AG04450 (cell line): ENCODE measurements at places on chromosomes 3 and 15.
A peak's percentile ranks its signal among the peaks of the same experiment; 100 is the strongest.

DNA sequence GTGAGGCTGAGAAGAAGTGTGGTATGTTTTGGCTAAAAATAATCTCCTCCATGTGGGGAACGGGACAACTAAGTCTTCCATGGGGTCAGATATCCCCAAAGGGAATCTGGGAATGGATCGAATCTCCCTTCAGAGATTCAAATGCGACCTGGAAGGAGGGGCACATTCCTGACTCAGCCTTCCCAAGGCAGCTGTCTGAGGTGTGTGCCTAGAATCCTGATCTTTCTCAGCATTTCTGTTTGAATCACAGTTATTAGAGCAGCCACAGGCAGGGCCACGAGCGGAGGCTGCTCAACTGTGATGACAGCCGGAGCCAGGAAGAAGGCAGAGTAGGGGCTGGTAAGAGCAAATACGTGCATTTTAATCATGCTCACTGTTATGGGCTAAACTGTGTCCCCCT is 135.1 kb downstream of the ADAMTS17 start:
- DNase-seq: no peak

GRCh38 chr3:196604548-196604947 is 34.9 kb upstream of the NRROS start:
- no peak for DNase-seq

DNA sequence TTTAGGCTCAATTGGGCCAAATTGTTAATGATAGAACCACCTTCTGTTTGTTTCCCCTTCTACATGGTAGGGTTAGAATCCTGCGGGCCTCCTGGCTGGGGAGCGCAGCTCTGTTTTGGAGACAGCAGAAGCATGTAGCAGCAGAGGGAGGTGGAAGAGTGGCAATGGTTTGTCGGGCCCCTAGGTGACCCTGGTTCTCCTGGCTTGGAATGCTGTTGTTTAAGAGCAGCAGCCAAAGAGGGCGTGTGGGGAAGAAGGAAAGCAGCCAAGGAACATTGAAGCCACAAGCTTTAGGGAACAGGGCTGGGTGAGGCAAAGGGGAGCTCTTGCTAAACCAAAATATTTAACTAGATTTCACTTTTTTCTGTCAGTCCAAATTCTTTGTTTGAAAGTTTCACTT is 213.7 kb upstream of the NR2E3 start:
- DNase-seq: no peak

GRCh38 chr3:6062261-6063187 is 798.4 kb upstream of the GRM7 start:
- DNase-seq: no peak

DNA sequence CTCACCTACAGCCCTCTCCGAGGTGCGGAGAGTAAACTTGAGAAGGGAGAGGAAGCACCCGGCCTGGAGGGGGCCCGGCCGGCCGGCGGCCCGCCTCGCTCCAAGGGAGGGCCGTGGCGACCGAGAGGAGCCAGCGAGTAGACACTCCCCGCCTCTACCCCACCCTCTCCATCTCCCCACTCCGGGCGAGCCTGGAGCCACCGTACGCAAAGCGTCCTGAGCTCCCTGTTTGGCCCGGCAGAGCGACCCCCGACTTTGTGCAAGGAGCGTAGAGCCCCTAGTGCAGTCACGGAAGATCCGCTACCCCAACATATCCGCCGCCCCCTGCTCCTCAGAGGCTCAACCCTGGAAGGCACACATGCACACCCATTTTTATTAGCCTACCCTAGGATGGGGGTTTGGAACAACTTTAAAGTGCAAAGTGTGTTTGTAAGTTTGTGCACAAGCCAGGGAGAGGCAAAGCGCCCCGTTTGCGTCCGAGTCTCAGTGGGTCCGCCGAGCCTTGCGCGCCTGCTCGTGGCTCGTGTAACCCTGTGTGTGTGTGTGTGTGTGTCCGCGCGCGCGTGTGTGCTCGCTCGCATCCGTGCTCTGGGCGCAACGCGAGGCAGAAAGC is 508 bp upstream of the SMAD6 start:
- DNase-seq: no peak

DNA sequence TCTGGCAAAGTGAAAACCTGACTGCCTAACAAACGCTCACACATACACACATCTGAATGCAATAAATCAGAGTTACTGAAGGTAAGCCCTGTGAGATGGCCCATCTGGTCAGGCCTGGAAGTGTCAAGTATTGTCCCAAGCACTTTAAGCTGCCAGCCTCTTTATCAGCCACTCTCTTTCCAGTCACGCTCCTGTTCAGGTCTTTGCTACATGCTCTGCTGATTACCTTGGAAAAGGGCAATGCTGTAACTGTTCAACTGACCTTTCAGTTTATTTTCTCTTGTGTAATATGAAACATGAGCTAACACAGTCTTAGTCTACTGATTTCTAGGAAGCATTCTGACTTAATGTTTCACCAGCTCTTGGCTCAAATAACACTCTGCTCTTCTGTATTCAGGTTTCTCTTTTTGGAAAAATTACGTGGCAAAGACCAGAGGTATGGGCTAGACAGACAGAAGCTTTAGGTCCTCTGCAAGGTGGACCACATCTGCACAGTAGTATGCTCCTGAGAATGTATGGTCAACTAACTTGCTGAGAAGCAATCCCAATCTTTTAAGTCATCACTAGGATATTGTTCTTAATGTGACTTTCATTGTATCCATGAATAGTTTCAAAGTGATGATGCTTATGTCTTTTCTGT is 44.5 kb downstream of the GBE1 start:
- DNase-seq: peak; percentile 32

- no peak for DNase-seq
Observed at GRCh38 chr3:64530434-64531049, 157.3 kb downstream of the ADAMTS9 start.

DNA sequence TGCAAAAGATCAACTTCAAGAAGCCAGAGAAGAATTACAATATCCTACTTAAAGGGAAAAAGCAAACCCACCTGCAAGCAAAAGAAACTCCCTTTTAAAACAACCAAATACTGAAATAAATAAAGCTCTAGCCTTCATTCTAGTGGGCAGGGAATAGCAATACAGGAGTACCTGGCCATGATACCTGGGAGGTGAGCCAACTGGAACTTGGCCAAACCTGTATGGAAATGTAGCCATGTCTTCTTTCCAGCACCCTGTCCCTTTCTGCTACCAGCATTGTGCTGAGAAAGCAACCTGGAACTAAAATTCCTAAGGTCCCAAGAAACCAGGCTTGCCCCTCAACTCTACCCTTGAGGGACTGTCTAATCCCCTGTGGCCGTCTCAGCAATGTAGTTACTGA is 530.0 kb downstream of the EPHB1 start:
- no peak for DNase-seq

DNA sequence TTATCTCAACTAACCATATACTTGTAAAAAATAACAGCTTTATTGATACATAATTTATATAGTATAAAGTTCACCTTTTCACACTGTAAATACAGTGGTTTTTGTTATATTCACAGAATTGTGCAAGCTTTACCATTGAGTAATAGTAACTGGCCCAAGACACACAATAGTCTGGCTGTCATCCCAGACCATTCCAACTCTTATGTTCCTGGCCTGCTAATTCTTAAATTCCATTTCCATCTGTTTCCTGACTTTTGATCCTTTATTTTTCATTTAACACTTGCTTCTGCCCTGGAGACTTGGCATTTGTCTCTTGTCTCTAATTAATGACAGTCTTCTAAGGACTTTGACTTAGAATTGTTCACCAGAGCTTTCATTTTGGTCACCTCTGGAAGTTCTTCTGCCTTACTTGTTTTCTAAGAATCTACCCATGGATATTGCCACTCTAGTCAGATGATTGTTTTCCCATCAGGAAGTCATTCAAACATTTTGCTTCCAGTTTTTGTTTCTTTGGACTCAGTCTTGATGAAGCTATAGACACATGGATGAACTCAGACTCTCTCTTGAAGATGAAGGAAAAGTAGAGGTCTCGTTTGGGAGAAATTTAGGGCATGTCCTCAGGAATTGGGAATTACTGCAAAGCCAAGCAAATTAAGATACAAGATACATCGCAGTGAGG is 27.2 kb upstream of the PLSCR4 start:
- DNase-seq: peak; percentile 68

DNA sequence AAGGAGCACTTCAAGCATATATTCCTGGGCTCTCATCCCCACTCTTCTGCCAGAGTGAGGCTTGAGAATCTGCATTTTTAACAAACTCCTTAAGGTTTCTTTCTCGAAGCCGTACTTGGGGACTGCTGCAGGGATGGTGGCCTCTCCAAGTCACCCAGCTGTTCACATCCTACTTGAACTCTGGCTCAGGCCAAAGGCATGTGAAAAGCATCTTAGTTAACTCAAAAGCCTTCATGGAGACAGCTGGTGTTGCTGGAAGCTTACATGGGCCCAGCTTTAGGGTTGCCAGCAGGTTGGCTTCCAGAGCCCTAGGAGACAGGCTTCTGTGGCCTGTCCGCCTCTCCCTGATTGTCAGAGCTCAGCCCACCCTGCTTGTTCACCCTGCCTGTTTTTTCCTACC is 139.2 kb downstream of the THSD4 start:
- DNase-seq: no peak

DNA sequence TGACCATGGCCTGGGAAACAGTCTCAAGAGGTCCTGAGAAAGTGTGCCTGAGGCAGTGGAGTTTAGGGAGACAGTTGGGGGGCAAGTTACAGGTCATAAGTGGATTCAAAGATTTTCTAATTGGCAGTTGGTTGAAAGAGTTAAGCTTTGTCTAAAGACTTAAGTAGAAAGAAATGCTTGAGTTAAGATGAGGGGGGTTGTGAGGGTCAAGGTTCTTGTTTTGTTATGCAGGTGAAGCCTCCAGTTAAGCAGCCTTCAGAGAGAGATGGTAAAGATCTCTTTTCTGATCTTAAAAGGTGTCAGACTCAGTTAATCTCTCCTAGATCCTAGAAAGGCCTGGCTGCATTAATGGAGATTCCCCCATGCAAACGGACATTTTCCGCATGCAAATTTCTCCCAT is 356.3 kb upstream of the C2CD4B start:
- DNase-seq: no peak

- DNase-seq: no peak
Observed at GRCh38 chr3:15578289-15578867, 23.0 kb downstream of the HACL1 start.

DNA sequence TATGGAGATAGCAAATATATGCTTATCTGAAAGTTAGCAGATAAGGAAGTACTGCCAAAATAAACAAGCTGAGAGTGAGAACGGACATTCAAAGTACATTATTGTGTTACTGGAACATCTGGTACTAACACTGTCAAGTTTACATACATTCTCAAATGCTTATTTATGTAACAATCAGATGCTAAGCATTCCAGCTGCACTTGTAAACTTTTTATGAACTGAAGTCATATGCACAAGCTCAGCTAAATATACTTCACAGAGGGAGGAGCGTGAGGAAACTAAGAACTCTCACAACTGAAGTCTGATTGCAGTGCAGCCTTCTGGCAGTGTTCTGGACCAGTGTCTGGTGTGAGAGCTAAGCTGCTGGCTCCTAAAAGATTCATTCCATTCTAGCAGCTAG is 223.7 kb upstream of the NANOGP8 start:
- peak; percentile 94 for DNase-seq

GRCh38 chr3:127697551-127698240 is 24.9 kb downstream of the ABTB1 start:
- peak; percentile 72 for DNase-seq

DNA sequence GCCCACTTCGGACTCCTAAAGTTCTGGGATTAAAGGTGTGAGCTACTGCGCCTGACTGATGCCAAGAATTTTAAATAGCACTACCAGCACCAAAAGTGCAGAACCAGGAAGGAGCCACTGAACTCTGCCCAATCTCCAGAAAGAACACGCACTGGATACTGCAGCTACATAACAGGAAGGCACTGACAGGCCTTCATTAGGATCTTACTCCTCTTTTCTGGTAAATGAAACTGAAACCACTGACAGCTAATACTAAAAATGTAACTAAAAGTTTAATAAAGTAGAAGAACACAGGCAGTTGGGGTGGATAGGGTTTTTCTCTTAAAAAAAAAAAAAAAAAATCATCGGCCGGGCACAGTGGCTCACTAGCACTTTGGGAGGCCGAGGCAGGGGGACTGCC is 74.1 kb upstream of the CHRM5 start:
- no peak for DNase-seq
